Mesothelial cell of epicardium (in vitro differentiated cells): ENCODE measurements at places on chromosomes 12 and 14.

- DNase-seq, result no peak
Measured at GRCh38 chr14:56795284-56795622, 15.0 kb downstream of the OTX2 start.

DNA sequence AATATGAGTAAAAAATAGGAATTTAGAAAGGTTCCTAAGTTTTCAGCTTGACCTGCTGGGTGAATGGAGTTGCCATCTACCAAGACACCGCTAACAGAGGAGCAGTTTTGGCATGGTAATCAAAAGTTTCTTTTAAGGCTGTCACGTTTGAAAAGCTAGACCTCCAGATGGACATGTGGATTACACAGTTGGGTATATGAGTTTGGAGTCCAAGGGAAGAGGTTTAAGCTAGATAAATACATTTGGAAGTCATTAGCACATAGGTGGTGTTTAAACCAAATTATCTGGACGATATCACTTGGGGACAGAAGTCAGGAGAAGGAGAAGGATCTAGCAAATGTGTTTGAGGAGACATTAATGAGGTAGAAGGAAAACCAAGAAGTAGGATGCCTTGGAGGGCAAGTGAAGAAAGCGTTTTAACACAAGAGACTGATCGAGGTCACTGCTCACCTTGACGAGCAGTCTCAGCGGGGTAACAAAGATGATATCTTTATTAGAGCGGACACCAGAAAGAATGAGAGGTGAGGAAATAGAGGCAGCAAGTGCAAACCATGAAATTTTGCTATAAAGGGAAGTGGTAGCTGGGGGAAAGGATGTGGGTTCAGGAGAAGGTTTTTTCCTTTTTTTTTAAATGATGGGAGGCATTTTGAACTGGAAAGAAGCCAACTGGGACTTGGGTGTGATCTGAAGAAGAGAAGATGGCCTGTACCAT is 17.6 kb downstream of the PNP start:
- DNase-seq, result no peak

- no peak for DNase-seq
Measured at GRCh38 chr12:112891093-112892024, 15.4 kb upstream of the OAS1 start.

DNA sequence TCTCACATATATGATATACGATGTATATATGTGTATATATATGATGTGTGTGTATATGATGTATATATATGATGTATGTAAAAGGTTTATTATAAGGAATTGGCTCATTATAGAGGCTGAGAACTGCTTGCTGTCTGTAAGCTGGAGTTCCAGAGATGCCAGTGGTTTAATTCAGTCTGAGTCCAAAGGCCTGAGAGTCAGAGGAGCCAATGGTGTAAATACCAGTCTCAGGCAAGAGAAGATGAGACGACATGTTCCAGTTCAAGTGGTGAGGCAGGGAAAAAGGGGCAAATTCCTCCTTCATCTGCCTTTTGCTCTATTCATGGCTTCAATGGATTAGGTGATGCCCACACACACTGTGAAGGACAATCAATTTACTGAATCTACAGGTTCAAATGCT is 17.1 kb upstream of the STYK1 start:
- no peak for DNase-seq
